SK-N-SH (cell line): ENCODE measurements at places on chromosomes 2 and 18.
A peak's percentile ranks its signal among the peaks of the same experiment; 100 is the strongest.

- no peak overlapping the region for H3K4me3 ChIP-seq
- no peak for DNase-seq
- H3K4me1 ChIP-seq: peaks cover 19% of the 10 kb centered on the region; the same call in 1 of the 2 replicates
- no peak overlapping the region for H3K27ac ChIP-seq
- H3K27me3 ChIP-seq: no peaks in the 10 kb centered on the region
These were observed 122.7 kb downstream of the CAPN13 start for GRCh38 chr2:30684516-30684915.

GRCh38 chr2:55033076-55033742 lies 17.0 kb downstream of the RTN4 start:
- no peak overlapping the region for H3K4me3 ChIP-seq
- no peaks in the 10 kb centered on the region for H3K27me3 ChIP-seq
- H3K27ac ChIP-seq: no peak overlapping the region
- no peak for DNase-seq
- H3K4me1 ChIP-seq: peaks cover 5% of the 10 kb centered on the region

- H3K36me3 ChIP-seq: no peaks in the 10 kb centered on the region
- H3K4me3 ChIP-seq: peak overlapping the region; percentile 84
- no peaks in the 10 kb centered on the region for H3K27me3 ChIP-seq
- H3K4me1 ChIP-seq: no peaks in the 10 kb centered on the region
- H3K27ac ChIP-seq: no peak overlapping the region
- DNase-seq: no peak
These were observed 916 bp downstream of the TAF4B start for GRCh38 chr18:26227051-26227670.

- H3K36me3 ChIP-seq: no peaks in the 10 kb centered on the region
- no peak overlapping the region for H3K27ac ChIP-seq
- no peak overlapping the region for H3K4me3 ChIP-seq
- H3K4me1 ChIP-seq: no peaks in the 10 kb centered on the region
- no peaks in the 10 kb centered on the region for H3K27me3 ChIP-seq
These were observed 32.5 kb upstream of the FHOD3 start for GRCh38 chr18:36265015-36265414.

DNA sequence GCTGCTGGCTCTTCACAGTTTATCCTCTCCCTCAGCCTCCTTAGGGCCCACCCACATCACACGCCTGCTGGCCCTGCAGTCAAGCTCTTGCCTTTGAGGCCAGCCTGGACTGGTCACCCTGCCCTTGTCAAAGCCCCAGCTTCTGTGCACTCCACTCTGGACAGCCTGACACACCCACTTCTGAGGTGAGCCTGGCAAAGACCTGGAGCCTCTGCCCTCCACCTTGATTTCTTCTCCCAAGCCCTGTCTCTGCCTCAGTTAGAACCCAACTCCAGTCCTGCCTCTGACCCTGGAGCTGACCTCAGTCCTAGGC lies 37.0 kb upstream of the TAF1B start:
- H3K36me3 ChIP-seq: no peaks in the 10 kb centered on the region
- H3K4me1 ChIP-seq: peaks cover 9% of the 10 kb centered on the region
- H3K27ac ChIP-seq: no peak overlapping the region
- no peak for DNase-seq
- no peaks in the 10 kb centered on the region for H3K27me3 ChIP-seq

- no peak overlapping the region for H3K4me3 ChIP-seq
- H3K36me3 ChIP-seq: peaks cover 10% of the 10 kb centered on the region
- H3K27me3 ChIP-seq: no peaks in the 10 kb centered on the region
- DNase-seq: no peak
- H3K27ac ChIP-seq: no peak overlapping the region
These were observed 67.5 kb downstream of the EMILIN2 start for GRCh38 chr18:2914185-2914880.

DNA sequence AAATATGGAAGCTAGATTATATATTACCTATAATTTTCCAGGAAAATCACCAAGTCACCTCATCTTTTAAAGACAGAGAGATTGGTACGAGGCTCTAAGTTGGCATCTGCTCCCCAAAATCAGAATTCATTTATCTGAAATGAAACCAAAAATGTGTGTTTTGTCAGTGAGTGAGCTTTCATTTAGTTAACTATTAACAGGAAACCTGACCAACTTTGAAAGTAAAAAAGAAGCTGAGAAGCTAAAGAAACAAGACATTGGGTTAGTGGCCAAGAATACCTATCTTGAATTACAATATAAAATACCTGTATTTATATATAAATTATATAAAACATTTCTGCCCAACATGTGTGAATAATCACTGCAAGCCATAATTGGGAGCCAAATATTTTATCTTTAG lies 1.9 kb downstream of the MPPE1 start:
- no peaks in the 10 kb centered on the region for H3K27me3 ChIP-seq
- no peaks in the 10 kb centered on the region for H3K4me1 ChIP-seq
- DNase-seq: no peak
- H3K27ac ChIP-seq: no peak overlapping the region
- no peak overlapping the region for H3K4me3 ChIP-seq

- H3K36me3 ChIP-seq: no peaks in the 10 kb centered on the region
- H3K4me1 ChIP-seq: peaks cover 32% of the 10 kb centered on the region
- no peaks in the 10 kb centered on the region for H3K27me3 ChIP-seq
- H3K4me3 ChIP-seq: no peak overlapping the region
- no peak for DNase-seq
- H3K27ac ChIP-seq: no peak overlapping the region
These were observed 113.0 kb downstream of the QPCT start for GRCh38 chr2:37457401-37457901.

DNA sequence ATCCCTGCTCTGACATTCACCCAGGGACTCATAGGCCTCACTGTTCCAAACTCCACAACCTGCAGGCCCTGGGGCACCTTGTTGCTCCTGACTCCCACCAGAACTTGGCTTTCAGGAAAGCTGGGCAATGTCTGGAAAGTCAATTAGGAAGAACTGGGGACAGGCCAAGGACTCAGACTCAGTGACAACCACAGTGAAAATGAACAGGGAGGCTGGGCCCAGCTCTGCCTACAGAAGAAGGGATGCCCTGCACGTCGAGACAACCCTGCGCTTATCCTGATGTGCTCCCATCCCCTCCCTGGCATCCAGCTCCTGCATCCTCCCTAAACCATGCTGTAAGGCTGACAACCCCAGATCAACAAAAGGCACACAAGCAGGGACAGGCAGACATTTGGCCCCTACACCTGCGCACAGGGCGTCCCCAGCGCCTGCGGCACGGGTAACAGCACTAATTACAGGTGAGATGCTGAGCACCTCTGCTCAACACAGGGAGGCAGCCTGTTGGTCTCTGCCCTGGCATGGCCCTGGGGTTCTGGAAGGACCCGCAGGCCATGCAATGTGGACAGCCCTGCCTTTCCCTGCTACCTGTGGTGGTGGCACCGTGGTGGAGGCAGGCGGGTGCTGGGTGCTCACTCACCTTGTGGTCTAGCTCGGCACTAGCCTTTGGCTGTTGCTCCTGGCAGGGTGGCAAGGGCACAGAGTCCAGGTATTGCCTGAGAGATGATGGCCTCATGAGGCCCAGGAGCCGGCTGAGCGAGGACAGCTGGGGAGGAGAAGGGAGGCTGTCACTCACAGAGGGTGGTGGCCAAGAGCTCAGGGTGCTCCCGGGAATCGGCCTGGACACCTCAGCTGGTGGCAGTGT lies 23.6 kb upstream of the SEMA4C start:
- H3K4me3 ChIP-seq: no peak overlapping the region
- peaks cover 55% of the 10 kb centered on the region; the same call in 1 of the 2 replicates for H3K4me1 ChIP-seq
- peak; percentile 69 for DNase-seq
- no peaks in the 10 kb centered on the region for H3K27me3 ChIP-seq

GRCh38 chr2:238784671-238785527 lies 63.0 kb upstream of the TWIST2 start:
- no peak overlapping the region for H3K27ac ChIP-seq
- H3K4me1 ChIP-seq: no peaks in the 10 kb centered on the region
- no peaks in the 10 kb centered on the region for H3K36me3 ChIP-seq
- peak; percentile 79 for DNase-seq
- no peaks in the 10 kb centered on the region for H3K27me3 ChIP-seq

DNA sequence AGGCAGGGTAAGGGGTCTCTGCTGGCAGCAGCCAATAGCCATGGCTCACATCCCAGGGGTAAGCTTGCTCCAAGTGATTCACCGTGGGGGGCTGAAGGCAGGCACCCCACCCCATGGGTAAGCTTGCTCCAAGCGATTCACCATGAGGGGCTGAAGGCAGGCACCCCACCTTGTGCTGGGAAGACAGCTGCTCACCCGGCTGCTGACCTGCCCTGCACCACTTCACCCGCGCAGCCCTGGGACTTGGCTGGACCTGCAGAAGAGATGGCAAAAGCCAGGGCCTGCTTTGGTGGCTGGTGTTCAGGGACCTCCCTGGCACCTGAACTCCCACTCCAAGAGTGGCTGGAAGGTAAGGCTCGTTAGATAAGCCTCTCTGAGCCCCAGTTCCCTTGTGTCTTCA lies 19.2 kb downstream of the PTGR3 start:
- H3K36me3 ChIP-seq: no peaks in the 10 kb centered on the region
- no peaks in the 10 kb centered on the region for H3K27me3 ChIP-seq
- no peaks in the 10 kb centered on the region for H3K4me1 ChIP-seq
- no peak overlapping the region for H3K27ac ChIP-seq
- H3K4me3 ChIP-seq: no peak overlapping the region

- DNase-seq: no peak
- H3K27me3 ChIP-seq: no peaks in the 10 kb centered on the region
- H3K4me1 ChIP-seq: no peaks in the 10 kb centered on the region; the same call in 1 of the 2 replicates
These were observed 85.5 kb downstream of the SCN1A start for GRCh38 chr2:166042356-166042755.

DNA sequence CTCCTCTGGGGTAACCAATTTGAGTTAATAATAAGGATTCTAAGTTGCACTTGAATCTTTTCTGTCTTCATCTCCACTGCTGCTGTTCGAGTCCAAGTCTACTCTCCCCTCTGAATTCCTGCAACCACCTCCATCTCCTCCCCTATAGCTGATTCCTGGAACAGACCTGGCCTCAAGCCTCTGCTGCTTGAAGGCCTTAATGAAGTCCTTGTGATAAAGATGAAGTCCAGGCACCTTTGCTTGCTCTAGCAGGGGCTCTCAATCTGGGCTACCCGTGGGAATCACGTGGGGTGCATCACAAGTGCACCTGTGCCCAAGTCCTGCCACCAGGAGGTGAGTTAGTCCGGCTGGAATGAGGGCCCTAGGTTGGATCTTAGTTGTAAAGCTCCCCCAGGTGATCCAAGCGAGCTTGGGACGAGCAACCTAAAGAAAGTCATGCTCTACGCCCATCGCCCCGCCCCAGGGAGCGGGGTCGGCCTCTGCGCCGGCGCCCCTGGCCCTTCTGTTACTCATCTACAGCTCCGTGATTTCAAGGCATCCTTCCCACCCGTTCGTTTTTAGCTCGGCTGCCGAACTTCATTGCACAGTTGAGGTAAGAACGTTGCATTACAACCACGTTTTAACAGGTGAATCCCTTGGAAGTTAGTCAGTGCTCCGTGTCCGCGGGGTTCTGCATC lies 905 bp upstream of the IAH1 start:
- H3K27me3 ChIP-seq: no peaks in the 10 kb centered on the region
- peak overlapping the region; percentile 82 for H3K4me3 ChIP-seq
- H3K27ac ChIP-seq: no peak overlapping the region

GRCh38 chr2:68742626-68743415 lies 8.2 kb downstream of the ARHGAP25 start:
- no peak overlapping the region for H3K4me3 ChIP-seq
- no peak for DNase-seq
- no peak overlapping the region for H3K27ac ChIP-seq
- no peaks in the 10 kb centered on the region for H3K27me3 ChIP-seq

DNA sequence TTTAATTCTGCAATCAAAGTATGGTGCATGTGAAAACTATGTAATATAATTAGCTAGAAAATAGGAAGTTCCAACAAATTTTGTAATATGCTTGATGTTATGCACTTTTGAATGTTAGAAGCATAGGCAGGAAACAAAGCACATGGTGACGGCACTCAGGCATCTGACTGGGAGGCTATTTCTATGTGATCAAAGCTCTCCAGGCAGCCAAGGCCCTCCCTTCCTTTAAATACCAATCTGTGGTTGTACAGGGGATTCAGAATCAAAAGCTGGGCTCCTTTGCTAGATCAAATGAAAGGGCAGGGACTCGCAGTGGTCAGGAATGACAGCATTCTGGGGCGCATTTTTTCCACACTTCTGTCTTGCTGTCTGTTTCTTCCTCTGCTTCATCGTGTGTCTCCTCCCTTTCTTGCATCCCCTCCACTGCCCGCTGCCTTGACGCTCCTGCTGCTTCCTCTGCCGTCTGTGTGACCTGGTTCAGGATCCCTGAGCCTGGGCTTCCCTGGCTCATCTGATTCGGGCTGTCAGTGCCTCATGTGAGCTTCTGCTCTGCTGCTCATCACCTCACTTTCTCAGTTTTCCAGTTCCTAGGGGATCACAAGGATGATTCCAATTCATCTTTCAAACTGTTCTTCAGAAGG lies 30.9 kb downstream of the TMEM182 start:
- H3K27ac ChIP-seq: no peak overlapping the region
- no peak overlapping the region for H3K4me3 ChIP-seq
- no peaks in the 10 kb centered on the region for H3K27me3 ChIP-seq

GRCh38 chr2:229974266-229974665 lies 52.0 kb downstream of the FBXO36 start:
- no peaks in the 10 kb centered on the region for H3K27me3 ChIP-seq
- no peak for DNase-seq
- no peaks in the 10 kb centered on the region for H3K4me1 ChIP-seq
- H3K4me3 ChIP-seq: no peak overlapping the region
- H3K27ac ChIP-seq: no peak overlapping the region

DNA sequence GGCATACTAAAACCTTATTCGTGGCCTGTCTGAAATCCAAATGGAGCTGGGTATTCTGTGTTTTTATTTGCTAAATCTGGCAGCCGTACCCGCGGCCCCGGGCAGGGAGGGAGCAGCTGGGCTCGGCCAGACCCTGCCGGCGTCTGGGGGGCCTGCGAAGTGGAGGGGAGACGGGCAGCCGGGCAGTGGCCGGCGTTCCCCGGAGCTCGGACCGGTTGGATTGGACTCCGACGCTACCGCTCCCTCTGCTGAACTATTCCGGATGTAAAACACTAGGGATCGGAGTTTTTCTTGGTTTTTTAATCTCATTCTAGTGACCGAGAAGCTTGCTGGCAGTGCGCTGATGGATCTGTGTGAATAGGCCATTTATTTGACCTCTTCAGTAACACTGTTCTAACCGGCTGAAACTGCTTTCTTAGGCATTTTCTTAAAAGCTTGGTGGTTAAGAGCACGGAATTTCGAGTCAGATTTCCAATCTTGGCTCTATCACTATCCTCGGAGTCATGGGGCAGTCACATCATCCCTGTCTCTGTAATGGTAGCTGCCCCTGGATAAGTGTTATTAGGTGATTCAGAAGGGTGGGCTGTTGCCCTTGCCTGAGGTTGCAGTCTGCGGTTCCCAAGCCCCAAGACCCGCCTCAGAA lies 694 bp downstream of the UNC50 start:
- H3K4me3 ChIP-seq: peak overlapping the region; percentile 98
- no peaks in the 10 kb centered on the region for H3K27me3 ChIP-seq
- H3K4me1 ChIP-seq: peaks cover 53% of the 10 kb centered on the region
- H3K27ac ChIP-seq: peak overlapping the region; percentile 93

DNA sequence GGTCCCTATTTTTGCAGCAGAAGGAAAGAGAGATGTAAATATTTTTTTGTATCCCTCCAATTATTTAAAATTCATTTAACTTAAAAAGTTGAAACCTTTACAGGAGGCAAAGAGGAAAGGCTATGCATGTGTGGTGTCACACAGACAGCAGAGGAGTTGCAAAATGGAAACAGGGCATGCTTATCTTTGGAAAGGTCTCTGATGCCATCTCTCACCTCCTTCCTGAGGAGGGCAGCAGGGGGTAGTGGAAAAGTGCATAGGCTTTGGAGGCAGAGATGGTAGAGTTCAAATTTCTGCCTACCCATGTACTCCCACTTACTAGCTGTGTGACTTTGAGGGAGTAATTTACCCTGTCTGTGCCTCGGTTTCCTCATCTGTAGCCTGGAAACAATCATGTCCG lies 99.6 kb upstream of the MCFD2 start:
- peak; percentile 72 for DNase-seq
- H3K27me3 ChIP-seq: no peaks in the 10 kb centered on the region
- H3K4me3 ChIP-seq: no peak overlapping the region
- H3K36me3 ChIP-seq: peaks cover 9% of the 10 kb centered on the region
- H3K4me1 ChIP-seq: peaks cover 47% of the 10 kb centered on the region
